ENCODE measurements at places on chromosomes 5 and 9.

GRCh38 chr5:140868721-140869554 lies at the start of gene PCDHA11:
Gene PCDHA11 (plus strand): TSS chr5:140868957. CDS start chr5:140869104, 147 bp downstream.
- no peak for ATAC-seq

GRCh38 chr9:8745347-8745746 lies 945.8 kb upstream of the DMAC1 start:
- no peak for ATAC-seq

- no peak for ATAC-seq
Measured at GRCh38 chr5:90480699-90481098, 6.0 kb downstream of the POLR3G start.

DNA sequence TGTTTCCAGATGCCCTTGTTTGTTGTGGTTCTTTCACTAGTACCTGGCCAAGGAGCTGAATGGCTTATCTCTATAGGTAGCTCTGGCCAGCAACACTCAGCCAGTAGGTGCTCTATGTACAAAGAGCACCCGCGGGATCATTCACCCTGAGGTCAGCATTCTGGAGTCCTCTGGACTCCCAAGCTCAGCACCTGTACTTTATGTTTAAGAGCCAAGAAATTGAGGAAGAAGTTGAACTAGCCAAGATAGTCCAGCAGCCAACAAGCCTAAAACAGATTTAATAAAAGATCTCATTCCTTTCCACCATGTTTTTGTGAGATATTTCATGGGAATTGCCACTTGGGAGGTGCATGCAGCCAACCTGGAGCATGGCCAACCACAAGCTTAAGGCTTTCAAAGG lies 242.6 kb upstream of the PAPPA start:
- ATAC-seq, result no peak

DNA sequence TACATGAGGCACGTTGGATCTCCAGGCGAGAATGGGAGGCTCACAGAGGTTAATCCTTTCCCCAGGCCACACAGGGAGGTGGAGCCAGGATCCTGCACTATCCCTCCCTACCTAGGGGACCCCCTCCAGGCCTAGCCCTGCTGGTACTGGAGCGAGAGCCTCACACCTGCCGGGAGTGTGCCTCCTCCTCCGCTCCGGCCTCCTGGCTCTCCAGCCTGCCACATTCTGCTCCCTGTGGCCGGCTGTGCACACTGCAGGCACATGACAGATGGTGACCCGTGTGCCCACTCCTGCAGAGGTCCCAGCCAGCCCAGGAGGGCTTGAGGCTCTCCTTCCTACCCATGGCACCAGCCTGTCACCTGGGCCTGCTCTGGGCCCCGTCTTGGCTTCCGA lies 93.4 kb downstream of the RXRA start:
- peak; percentile 66 for ATAC-seq

GRCh38 chr5:135135530-135136226 lies 101.7 kb upstream of the PITX1 start:
- no peak for ATAC-seq

GRCh38 chr5:56850423-56850822 lies 35.1 kb downstream of the MAP3K1 start:
- no peak for ATAC-seq

DNA sequence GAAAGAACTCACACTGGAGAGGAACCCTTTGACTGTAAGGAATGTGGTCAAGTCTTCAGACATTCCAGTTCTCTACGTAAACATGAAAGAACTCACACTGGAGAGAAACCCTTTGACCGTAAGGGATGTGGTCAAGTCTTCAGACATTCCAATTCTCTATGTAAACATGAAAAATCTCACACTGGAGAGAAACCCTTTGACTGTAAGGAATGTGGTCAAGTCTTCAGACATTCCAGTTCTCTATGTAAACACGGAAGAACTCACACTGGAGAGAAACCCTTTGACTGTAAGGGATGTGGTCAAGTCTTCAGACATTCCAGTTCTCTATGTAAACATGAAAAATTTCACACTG lies 32.6 kb downstream of the MAPK9 start:
- no peak for ATAC-seq

DNA sequence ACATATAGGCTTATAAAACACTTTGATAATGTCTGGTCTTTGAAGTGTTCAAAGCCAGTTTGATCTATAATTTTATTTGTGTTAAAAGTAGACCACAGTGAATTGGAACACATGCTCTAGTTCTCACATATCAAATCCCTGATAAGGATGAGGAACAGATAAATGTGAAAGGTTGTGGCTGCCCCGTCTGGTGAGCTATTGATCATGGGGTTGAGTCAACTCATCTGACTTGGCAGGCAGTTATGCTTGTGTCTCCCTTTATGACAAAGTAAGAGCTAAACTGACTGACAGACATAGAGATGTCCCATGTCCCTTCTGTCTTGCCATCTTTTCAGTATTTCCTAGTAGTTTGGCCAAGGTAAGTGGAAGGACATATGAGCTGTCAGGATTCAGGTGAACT lies 2.9 kb upstream of the ERMP1 start:
- ATAC-seq, result no peak

- no peak for ATAC-seq
Measured at GRCh38 chr9:127154390-127155191, 32.2 kb upstream of the ANGPTL2 start.

- ATAC-seq, result no peak
Measured at GRCh38 chr9:133472277-133472645, 6.6 kb downstream of the SLC2A6 start.

DNA sequence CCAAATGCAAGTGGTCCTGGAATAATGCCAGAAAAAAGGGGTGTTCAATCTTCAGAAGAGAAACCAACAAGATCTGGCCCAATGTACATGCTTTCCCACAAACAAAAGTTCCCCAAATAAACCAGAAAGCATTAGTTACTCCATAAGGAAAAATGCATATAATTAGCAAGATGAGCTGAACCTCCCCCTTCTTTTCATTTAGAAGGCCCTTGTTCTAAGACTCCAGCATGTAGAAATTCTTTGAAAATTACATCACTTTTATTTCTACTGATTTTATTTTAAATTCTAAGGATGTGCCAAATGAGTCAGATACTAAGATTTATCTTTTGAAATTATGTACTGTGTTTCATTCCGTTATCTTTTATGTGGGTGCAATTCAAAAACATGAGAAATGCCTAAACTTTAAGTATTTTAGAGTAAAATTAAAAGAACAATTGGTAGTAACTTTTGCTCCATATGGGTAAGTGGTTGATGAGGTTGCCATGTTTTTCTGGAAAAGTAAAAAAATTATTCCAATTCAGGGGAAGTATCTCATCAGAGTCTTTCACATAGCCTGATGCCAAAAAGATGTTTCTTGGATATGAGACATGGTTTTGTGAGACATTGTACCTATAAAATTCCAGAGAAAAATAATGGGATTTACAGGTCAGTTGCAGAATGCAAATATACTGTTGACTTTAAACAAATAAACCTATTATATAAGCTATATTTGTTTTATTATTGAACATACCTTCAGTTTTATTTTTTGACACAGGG lies 106.5 kb upstream of the CCDC112 start:
- ATAC-seq, result peak; percentile 72

DNA sequence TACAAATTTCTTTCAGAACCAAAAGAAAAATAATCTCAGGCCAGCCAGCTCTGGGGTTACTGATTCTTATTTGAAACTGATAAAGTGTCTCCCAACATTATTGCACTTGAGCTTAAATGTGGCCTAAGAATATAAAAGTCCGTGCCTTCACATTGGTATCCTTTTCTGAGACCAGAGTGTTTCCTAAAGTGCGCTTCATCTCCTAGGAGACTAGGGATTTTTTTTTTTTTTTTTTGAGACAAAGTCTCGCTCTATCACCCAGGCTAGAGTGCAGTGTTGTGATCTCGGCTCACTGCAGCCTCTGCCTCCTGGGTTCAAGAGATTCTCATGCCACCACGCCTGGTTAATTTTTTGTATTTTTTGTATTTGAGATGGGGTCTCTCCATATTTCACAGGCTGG lies 23.6 kb upstream of the KCNIP1 start:
- ATAC-seq, result no peak

- ATAC-seq, result no peak
Measured at GRCh38 chr5:36407396-36407795, 105.7 kb upstream of the RANBP3L start.

GRCh38 chr9:77194423-77194822 lies 17.1 kb downstream of the VPS13A start:
- ATAC-seq, result no peak

GRCh38 chr9:15295761-15296405 lies 11.1 kb downstream of the TTC39B start:
- peak; percentile 76 for ATAC-seq

DNA sequence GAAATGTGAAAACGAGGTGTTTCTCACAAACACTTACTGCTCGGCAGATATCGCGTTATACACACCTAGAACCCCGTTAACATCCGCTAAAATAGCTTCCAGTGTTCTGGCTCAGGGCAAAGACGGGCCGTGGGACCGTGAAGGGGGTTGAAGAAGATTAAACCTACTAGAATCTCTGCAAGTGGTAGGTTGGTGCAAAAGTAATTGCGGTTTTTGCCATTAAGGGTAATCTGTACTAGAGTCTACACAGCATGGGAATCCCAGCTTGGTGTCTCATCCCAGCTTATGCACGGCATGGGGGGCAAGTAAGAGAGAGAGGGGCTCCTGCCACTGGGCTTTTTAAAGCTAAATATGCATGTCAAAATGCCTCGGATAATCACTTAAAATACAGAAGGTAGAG lies 43.9 kb downstream of the HRH2 start:
- no peak for ATAC-seq

DNA sequence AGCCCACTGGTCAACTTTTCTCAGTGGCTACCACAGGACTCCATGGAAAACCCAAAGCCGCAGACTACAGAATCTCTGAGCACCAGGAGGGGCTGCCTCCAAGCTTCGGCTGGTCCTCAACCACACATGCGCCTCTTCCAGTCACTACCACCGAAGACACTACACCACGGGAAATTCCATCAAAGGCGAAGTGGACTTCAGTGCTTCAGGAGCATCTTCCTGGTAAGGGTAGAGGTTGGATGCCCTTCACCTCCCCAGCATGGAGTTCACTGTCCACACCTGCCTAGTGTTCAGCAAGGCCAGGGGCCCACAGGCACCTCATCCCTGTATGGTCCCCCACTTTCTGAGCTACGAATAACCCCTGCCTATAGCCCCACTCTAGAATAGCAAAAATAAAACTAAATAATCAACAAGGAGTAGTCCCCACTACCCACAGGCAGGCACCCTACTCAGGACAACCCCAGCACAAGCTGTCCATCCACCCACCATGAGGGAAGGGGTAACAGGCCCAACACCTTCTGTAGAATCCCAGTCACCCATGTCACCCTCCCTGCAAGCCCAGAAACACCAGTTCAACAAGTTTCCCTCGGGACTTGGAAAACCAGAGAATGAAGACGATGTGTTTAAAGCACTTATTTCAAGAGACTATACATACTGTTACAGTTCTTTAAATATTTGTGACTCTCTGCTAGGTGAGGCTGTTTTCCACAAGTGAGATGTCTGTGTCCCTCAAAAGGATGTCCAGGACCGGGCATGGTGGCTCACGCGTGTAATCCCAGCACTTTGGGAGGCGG lies 2.6 kb downstream of the VDAC1 start:
- ATAC-seq, result no peak

DNA sequence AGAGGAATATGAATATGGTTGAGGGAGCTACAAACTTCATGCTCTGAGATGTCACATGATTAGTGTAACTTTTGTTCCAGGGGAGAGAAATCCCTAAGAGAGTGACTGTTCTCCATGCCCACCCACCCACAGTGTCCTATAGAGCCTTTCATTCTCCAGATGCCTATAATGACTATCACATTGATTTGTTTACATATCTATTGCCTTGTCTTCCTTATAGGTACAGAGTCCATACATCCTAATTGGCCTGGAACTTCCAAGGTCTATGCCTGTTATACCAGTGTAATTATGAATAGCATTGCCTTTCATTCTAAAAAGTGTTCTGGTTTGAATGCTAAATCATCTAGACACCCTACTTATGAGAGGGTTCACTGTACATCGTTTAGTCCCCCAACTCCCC lies 475.4 kb downstream of the RAB3C start:
- ATAC-seq, result no peak

DNA sequence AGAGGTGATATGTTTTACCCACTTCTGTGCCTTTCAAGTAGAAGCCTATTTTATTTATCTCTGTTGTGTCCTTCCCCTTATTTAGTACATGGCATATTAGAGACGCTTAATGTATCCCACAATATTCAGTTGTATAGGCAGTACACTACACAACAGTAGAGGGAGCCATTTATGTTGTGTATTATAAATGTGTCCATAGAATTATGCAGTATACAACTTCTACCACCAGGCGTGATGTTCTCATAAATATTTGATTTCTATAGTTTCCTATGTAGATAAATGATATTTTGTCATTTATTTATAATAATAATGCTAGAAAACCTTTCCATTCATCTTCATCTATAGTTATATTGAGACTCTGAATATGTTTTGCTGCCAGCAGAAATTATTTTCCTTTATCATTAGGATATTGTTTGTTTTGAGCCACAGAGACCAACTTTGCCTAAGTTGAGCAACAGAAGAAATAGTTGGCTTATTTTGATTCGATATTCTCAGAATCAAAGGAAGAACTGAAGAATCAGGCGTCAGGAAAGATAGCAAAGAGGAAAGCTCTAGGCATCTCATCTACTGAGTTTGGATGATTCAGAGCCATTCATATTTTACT lies 81.7 kb downstream of the ADAMTS19 start:
- ATAC-seq, result peak; percentile 88

DNA sequence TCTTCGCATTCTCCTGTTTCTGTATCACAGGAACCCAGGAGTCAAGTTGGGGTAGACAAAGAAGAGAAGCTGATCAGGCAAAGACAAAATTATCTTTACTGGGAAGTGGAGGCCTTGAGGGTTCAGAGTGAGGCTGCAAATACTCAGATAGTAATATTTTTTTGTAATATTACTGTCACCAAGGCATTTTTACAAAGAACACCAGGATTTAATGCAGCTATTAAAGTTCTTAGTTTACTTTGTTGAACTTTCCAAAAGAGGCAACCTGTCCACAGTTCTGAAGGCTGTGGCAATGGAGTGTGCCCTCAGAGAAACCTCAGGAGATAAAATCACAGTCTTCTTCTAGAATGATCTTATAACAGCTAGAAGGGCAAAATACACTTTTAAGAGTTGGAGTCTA lies 74.9 kb downstream of the PGM5 start:
- no peak for ATAC-seq

GRCh38 chr5:82347201-82347865 lies 69.2 kb upstream of the RPS23 start:
- ATAC-seq, result peak; percentile 52

- ATAC-seq, result no peak
Measured at GRCh38 chr9:121273064-121273775, 5.3 kb downstream of the GSN start.

GRCh38 chr5:71932131-71932654 lies 175.1 kb upstream of the MAP1B start:
- ATAC-seq, result peak; percentile 81

- ATAC-seq, result peak; percentile 73
Measured at GRCh38 chr9:69549310-69550202, 122.6 kb downstream of the APBA1 start.
